Activated T-cell treated with anti-CD3 and anti-CD28 coated beads for 48 hours (primary cell): ENCODE measurements at places on chromosomes 3 and 15.

GRCh38 chr3:190330936-190331734 lies 8.9 kb upstream of the CLDN1 start:
- no peak for DNase-seq

DNA sequence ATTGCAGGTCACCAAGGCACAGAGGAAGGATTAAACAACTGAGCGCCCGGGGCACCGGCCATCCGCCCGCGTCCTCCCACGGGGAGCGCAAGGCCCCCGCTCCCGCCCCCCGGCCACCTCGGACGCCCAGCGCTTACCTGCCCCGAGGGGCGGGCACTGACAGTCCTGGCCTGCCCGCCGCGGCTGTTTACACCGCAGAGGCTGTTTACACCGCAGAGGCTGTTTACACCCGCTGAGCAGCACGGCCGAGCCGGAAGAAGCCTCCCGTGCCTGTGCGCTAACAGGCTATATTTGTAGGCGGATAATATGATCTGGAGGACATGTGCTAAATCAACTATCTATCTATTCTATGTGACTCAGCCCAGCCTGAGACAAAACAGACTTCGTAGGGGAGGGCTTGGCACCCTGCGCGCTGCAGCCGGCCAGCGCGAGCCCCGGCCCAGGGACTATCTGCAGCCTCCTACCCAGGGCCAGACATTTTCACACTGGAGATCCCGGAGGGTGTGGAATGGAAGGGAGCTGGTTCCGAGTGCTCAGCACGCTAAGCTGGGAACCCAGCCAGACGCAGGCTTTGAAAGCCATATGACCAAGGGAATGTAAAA lies at the start of gene LRRC2:
TSS of gene LRRC2 (minus strand) at position 263 of the 602 bp plus-strand sequence. CDS start 14,711 bp downstream, outside the sequence.
- DNase-seq = no peak

DNA sequence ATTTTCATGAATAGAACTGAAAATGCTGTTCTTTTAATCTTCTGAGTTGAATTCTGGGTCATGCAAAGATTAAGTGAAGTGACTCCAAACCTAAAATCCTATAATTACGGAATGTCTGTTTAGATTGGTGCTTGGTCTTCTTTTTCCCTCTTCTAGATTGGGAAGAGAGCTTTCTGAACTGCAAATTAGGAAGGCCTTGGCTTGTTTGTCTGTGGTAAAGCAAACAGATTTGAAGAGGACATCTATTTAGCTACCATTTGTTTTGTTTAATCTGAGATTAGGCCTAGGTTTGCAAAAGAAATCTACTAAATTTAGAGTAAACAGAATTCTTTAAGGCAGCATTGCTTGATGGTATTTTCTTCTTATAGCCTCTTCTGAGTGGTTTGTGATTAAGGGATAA lies 23.5 kb downstream of the PAQR9 start:
- no peak for DNase-seq

DNA sequence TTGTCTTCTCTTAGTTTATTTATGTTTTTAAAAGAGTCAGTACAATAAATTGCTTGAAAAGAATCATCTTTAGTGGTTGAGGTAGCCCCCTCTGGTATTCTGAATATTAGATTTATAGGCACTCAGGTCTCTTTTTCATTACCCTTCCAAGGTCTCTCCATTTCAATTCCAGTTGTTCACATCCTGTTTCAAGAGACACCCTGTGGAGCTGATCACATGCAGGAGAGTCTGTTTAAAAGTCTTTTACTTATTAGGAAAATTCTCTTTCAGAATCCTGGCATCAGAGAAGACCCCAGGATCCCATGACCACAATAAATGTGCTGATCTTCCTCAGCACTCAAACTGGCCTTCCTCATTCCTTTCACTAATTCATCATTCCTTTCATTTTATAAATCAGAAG lies 195.7 kb downstream of the ZIC4 start:
- no peak for DNase-seq

- no peak for DNase-seq
Observed at GRCh38 chr3:51974277-51974962, 444 bp upstream of the ABHD14A start.

GRCh38 chr3:114887806-114888205 lies 259.3 kb downstream of the ZBTB20 start:
- no peak for DNase-seq
